Skin of body (tissue), 3 donors: ENCODE measurements at places on chromosomes 6 and 20. TPM values are rescaled to one million over a fixed set of nuclear protein-coding genes. Genes with fewer than 3 reads are reported as not detected.

GRCh38 chr6:6521961-6522482 is 66.5 kb upstream of the LY86 start:
- no peak for DNase-seq

GRCh38 chr6:114304304-114304887 is 38.4 kb downstream of the HS3ST5 start:
- DNase-seq, result no peak

- no peak for DNase-seq
Observed at GRCh38 chr6:79440598-79440997, 96.6 kb downstream of the LCA5 start.

- no peak for DNase-seq
Observed at GRCh38 chr20:41142245-41142644, 4.9 kb downstream of the PLCG1 start.

DNA sequence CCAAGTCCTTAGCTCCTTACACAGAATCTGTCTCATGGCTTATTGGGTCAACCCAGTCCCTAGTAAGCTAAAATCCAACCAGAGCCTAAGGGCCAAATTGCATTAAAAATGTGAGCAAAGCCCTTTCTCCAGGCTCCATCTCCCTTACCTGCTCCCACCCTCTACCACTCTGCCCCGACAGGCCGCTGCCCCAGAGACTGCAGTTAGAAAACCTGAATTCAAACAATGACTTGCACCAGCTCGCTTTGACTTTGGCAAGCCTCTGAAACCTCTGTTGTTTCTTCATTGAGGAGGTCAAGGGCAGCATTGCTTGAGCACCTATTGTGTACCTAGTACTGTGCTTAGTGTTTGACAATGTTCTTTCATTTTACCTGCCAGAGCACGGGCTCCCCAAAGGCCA is 188.1 kb upstream of the PMEPA1 start:
- DNase-seq, result no peak

Gene RSPO3
- total RNA-seq, result 8.6 TPM
